ENCODE measurements at places on chromosomes 3 and 15.
A peak's percentile ranks its signal among the peaks of the same experiment; 100 is the strongest.

- DNase-seq = no peak
These were observed 35.2 kb downstream of the SENP8 start for GRCh38 chr15:72153269-72154000.

DNA sequence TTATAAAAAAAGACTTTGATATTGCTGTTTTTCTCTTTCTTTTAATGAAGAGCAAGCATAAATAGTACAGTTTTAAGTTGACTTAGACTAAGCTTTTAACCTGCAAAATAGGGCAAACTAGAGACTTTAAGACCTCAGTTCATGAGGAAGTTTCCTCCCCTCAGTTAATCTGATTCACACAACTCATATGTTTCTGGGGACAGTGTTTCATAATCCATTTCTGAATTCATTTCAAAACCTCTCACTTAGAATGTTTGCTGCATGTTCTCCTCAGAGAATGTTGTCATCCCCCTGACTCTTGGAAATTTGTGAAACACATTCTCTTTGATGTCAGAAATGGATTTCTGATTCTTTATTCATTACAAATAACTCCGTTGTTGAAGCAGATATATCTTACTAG lies 79.3 kb upstream of the SKOR1 start:
- no peak for DNase-seq

GRCh38 chr3:105876780-105877327 lies 8.0 kb upstream of the CBLB start:
- DNase-seq = no peak

DNA sequence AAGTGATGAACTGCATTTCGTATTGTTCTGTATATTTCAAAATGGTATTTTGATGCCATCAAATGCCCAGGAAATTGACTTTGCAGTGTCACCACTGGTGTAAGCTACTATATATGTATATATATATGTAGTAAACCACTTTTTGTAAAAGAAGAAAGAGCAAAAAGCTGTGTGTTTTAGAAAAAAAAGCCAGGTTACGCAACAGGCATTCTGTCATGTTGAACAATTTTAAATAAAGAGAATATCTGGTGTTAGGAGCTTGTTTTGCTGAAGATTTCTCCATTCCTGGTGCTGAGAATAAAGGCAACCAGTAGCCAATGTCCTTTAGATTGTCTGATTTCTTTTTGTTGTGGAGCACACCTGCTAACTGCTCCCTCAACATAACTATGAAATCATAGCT lies 3.7 kb upstream of the ABHD10 start:
- no peak for DNase-seq

GRCh38 chr3:108338901-108339545 lies 42.7 kb downstream of the HHLA2 start:
- DNase-seq = no peak

DNA sequence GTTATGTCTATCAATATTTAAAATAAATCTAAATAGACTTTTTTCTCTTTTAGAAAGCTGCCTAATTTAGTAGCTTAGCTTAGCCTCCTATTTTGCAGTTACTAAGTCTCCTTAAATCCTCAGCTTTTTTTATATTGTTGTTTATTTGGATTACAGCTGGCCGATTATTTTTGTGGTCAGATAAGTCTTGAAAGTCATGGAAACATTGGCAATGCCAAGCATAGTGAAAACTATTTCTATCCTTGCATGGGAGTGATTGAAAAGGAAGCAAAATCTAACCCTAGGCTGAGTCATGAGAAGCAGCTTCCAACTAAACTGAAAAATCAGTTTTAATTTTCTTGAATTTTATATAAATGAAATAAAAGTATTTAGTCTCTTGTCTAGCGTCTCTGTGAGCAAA lies 1063.0 kb upstream of the GBE1 start:
- DNase-seq = no peak

- no peak for DNase-seq
These were observed 312.5 kb downstream of the TIGIT start for GRCh38 chr3:114606336-114606735.

- no peak for DNase-seq
These were observed 19.7 kb downstream of the ALPK3 start for GRCh38 chr15:84836844-84837243.

- no peak for DNase-seq
These were observed 20.8 kb downstream of the MRPS25 start for GRCh38 chr3:15044326-15044725.

DNA sequence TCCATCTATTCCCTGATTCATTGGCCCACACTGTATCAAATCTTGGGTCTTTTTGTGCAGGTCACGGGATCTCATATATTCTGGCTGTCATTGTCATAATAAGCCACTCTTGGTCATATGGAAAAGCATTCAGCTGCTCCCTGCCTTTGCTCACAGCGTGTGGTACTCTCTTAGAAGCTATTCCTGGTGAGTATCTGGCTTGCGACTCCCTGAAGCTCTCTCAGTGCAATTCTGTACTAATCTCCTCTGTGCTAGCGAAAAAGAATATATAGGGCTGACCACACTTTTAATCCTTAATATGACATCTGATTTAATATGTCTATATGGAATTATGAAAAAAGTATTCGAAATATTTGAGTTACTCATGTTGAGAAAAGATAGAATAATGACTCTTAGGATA lies 440.8 kb upstream of the GBE1 start:
- no peak for DNase-seq

- no peak for DNase-seq
These were observed 2.6 kb upstream of the MAP4 start for GRCh38 chr3:48018841-48019240.

DNA sequence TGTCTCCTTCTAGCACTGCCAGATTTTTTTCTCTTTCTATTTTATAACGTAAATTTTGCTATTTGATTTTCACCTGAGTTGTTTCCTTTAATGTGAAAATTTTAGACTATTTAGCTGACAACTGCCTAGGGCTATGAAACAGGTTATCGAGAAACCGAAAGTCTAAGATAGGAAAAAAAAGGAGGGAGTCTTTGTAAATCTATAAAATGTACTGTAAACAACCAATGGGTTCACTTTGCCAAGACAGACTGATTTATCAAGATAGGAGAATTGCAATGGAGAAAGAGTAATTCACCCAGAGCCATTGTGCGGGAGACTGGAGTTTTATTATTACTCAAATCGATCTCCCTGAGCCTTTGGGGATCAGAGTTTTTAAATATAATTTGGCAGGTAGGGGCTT lies 50.0 kb downstream of the TM4SF18 start:
- no peak for DNase-seq

DNA sequence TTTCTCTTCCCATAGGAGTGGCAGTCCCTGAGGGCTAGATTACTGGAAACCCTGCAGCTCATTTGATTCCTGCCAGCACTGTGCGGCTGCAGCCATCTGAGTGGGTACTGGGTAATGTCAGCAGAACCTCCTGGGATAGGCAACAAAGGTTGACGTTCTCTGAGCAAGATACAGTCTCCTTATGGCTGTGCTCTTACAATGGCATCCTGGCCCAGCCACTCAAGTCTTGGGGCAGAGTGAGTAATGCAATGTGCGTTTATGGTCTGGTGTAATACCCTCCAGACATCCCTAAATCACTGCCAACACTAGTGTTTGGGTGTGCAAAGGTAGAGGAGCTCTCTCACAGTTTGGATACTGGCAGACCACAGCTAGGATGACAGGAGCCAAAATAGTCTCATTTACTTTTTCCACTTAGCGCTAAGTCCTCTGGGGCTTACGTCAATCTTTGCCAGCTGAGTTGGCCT lies 775.8 kb downstream of the ZNF385D start:
- DNase-seq = no peak

GRCh38 chr3:54262541-54262940 lies 140.2 kb downstream of the CACNA2D3 start:
- DNase-seq = no peak

- no peak for DNase-seq
These were observed 648.5 kb upstream of the NR2F2 start for GRCh38 chr15:95681836-95682544.

- no peak for DNase-seq
These were observed 229.2 kb downstream of the ZNF621 start for GRCh38 chr3:40753951-40754350.

DNA sequence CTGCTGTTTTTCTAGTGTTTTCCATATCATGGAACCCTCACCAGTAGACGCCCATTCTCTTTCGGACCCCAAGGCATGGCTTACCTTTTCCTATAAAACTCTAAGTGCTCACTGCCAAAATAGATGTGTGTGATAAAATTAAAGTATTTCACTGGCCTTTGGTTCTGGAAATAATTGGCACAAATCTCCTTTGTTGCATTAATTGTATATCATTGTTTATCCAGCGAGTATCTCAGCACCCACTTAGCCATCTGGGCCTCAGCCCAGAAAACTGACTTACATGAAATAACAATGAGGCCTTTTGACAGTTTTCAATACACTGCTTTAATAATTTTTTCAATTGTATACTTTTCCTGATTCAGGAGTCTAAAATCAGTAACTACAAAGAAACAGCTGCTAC lies 105.1 kb downstream of the MECOM start:
- no peak for DNase-seq

GRCh38 chr3:109224333-109224732 lies 87.8 kb downstream of the C3orf85 start:
- DNase-seq = no peak

- DNase-seq = no peak
These were observed 23.1 kb upstream of the ANKRD28 start for GRCh38 chr3:15820911-15821310.

DNA sequence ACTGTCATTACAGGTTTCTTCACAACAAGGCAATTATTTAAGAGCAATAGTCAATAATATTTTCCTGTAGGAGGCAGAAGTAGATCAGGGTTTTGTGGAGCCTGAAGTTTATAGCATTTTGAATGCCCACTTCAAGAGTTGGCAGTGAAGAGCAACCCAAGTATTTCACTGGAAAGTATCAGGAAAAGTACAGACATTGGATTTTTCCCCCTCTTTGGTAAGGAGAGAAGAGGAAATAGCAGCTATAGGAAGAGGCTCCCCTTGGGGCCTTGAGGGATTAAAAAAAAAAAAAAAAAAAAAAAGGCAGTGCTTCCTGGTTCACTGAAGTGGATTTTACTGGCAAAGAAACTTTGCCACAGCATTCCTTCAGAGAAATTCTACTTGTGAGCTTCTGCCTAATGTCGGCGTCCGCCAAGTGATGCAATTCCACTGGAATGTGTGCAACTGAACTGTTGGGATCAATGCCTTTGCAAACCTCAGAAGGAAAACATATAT lies 5.7 kb upstream of the CNTN6 start:
- no peak for DNase-seq

- no peak for DNase-seq
These were observed 192.5 kb downstream of the SHOX2 start for GRCh38 chr3:157913741-157914150.

- DNase-seq = no peak
These were observed 189.2 kb downstream of the USP13 start for GRCh38 chr3:179842061-179842460.

GRCh38 chr15:31200735-31201151 lies 99.2 kb upstream of the TRPM1 start:
- DNase-seq = peak; percentile 39

DNA sequence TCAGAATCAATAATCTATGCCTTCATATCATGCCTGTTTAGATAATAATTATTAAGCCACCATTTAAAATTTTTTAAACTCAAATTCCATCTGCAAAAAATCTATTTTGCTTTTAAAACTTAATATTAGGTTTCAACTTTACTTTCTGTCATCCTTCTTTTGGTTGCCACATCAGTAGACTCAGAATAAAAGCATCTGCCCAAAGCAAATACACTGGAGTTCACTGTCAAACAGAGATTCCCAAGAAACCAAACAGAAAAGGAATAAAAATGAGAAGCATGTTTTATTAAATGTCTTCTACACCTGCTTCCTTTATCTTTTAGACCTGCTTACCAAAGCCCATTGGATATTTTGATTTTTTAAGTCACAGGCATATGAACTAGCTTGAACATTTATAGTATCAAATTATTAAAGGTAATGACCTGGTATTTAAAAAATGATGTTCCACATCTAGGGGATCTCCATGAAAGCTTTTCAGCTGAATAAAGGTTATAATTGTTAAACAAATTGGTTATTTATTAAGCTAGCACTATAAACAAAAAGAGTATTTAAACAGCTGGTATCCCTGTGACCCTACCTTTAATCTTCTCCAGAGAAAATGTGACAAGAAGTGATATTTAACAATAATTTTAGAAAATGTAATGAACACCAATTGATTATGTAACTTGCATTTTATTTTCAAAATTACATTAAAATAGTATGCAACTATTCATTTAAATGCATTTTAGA lies 62.5 kb downstream of the ALCAM start:
- DNase-seq = no peak

DNA sequence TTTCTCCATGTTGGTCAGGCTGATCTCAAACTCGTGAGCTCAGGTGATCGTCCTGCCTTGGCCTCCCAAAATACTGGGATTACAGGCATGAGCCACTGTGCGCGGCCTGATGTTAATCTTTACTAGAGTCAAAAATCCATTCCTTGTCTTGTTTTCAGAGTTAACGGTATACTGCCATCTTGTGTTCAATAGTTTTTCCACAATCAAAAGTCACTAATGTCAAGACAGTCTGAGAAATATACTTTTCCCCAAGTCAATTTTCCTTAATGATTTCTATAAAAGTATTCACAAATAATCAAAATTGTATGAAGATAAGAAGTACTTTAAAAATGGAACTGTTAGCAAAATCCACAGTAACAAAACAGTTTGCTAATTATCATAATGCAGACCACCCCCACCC lies 8.5 kb downstream of the CRBN start:
- DNase-seq = no peak

GRCh38 chr3:107699682-107700081 lies 176.9 kb downstream of the BBX start:
- DNase-seq = no peak

DNA sequence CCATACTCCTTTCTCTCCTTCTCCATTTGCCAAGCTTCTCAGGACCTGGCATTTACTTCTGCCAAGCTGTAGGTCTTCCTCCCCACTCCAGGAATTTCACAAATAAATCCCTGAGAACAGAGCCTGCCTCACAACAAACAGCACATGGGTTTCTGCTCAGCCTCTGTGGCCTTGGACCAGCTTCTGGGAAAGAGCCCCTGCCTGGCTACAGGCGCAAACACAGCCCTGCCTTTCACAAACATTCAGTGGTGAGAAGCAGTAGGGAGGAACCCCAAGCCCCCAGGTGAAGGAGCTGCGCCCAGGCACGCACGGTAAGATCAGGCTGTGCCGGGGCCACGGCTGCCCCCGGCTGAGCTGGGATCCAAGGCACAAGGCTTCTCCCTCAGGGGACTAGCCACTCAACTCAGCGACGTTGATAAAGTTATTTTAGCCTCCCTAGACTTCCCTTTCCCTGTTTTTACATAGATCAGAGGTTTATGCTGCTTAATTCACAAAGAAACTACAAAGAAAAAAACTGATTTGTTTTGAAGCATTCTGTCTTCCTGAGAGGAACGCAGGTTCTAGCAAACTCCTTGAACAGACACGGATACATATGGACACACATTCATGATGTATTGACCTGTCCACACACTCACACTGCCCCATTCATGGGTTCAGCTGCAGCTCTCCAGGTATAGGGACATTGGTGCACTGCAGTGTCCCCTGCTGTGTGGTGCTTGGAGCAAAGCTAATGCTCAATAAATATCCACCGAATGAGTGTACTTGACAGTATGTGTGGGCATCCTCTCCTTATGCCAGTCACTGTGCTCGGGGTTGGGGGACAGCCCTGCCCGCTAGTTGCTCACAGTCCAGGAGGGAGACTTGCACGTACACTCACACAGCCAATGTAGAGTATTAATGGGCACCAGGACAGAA lies 25.4 kb downstream of the HES1 start:
- no peak for DNase-seq

- peak; percentile 83 for DNase-seq
These were observed 995 bp upstream of the LRRK1 start for GRCh38 chr15:100918034-100918689.
